ENCODE measurements at places on chromosomes 6 and 20.

- peak; percentile 84 for DNase-seq
These were observed at the start of gene AAR2 for GRCh38 chr20:36235892-36236785. Gene AAR2 (plus strand): TSS chr20:36236478. CDS start chr20:36239869, 3,391 bp downstream.

GRCh38 chr6:21024616-21025015 lies 490.4 kb downstream of the CDKAL1 start:
- no peak for DNase-seq

DNA sequence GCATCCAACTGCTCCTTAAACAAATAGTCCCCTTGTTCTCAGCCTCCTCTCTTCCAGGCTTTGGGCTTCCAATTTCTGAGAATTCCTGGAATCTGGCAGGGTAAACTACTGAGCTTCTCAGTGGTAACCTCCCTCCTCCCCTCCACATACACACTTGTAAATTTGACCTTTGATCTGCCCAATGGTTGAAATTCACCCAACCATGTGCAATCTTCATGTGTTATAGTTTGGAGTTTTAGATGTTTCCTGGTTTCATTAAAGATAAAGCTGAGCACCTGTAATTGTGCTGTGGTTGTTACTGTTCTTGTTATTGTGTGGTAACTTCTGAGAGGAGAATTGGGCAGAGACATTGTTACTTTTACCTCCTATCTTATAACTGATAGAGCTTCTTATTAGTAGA lies 328.4 kb downstream of the TPBG start:
- no peak for DNase-seq

DNA sequence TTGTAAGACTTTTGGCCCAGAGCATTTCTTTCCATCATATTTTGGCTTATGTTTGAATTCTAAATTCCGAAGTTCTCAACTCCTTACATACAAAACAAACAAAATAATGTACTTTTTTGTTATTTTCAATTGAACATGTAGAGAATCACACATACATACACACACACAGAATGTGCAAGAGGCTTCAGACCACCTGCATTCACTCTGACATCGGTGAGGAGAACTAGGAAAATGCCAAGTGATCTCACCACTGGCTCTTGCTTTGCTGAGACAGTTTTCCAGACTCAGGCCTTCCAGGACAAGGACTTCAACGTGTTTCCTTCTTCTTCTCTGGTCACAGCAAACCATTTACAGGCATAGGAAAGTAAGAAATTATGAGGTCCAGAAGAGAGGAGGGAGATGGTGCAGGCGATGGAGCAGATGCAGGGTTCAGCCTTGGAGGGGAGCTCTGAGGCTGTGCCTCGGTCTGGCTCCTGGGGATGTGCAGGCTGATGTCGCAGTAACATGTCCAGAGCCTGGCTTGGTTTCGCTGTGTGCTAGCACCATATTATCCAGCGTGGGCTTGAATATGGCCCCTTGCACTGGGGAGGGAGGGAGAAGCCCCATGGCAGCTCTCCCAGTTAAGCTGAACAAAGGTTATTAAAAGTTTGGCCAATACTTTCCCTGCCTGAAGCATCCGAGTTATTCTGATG lies 93.4 kb downstream of the DACT2 start:
- DNase-seq: no peak

GRCh38 chr6:165804331-165805066 lies 141.5 kb upstream of the PDE10A start:
- no peak for DNase-seq

- no peak for DNase-seq
These were observed 306.0 kb upstream of the MARCKS start for GRCh38 chr6:113551168-113551567.

GRCh38 chr6:169533301-169534038 lies 168.4 kb downstream of the WDR27 start:
- DNase-seq: no peak

- DNase-seq: no peak
These were observed 4.7 kb downstream of the GCLC start for GRCh38 chr6:53540129-53540692.

GRCh38 chr6:127210725-127211124 lies 55.9 kb upstream of the RNF146 start:
- DNase-seq: no peak

DNA sequence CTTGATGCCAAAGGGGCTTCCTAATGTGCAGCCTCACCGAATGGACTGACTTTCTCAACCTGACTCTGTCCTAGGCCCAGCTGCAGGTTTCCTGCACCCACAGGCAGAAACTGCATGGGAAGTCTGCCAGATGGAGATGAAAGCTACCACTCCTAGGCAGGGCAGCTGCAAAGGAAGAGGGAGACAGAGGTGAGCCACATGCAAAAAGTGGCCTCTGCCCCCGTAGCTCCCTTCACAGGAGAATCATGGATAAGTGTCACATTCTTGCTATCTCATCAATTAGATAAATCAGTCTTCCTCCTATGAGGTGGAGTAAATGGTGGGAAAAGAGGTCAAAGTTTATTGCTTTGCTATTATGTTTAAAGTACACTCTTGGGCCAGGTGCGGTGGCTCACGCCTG lies 191.3 kb downstream of the ALDH8A1 start:
- DNase-seq: no peak

- no peak for DNase-seq
These were observed 13.1 kb downstream of the TFAP2A start for GRCh38 chr6:10401632-10402223.

All from stimulated activated CD4-positive, alpha-beta T cell treated with anti-CD3 and anti-CD28 coated beads, Interleukin-4, amount 100 ng/mL, for 24 hours (primary cell).